ENCODE measurements at places on chromosomes 3 and 15.

- no peak for DNase-seq
Observed at GRCh38 chr15:51390241-51390965, 48.9 kb downstream of the GLDN start.

DNA sequence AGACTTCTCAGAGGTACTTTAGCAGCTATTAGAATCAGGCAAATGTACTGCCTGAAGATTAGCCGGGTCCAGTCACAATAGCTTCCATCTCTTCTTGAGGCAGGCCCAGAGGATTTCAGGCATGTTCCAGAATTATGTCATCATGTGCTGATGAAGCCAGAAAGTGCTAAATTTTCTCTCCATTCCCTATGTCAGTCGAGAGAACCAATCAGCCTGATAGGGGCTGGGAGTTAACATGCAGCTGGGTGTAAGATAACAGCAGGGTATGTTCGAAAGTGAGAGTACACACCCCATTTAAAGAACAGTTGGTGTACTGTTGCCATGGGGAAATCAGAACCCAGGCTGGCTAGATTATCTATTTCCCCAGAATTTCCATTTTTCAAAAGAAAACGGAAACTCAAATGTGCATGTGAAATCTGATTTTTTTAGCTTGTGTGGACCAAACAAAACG is 48.7 kb downstream of the MYH15 start:
- DNase-seq, result no peak

GRCh38 chr3:168414149-168414548 is 318.4 kb upstream of the GOLIM4 start:
- no peak for DNase-seq

DNA sequence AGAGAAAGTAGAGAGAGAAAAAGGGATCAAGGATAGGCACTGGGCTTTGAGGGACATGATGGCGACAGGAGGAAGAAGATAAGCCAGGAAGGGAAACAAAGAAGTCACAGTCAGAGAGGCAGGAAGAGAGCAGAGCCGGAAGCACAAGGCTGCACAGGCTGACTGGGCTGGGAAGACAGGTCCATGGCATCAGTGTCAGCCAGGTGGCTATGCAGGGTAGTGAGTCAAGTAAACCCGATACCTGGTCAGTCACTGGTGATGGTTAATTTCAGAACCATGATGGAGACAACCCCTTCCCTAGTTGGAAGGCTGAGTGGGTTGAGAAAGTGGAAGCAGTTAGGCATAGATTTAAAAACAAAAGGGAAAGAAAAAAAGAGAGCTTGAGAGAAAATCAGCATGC is 203.8 kb downstream of the EPHB1 start:
- no peak for DNase-seq

DNA sequence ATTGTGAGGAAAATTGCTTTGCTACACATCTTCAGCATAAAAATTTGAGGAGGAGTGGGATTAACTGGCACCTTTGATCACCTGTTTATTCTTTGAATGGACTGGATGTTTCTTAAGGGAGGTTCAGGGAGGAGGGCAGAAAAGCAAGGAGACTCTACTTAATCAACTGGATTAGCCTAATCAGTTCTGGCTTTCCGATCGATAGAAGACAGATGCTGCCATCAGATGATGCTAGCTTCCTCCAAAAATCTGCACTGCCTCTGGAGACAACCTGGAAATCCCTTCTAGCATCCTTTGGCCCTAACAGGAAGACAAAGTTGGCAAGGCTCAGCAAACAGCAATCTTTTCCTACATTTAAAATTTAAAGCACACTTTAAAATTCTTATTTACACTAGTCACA is 197.8 kb downstream of the EBLN2 start:
- no peak for DNase-seq

GRCh38 chr15:42385206-42385979 is 26.1 kb downstream of the CAPN3 start:
- DNase-seq, result peak; percentile 7

- no peak for DNase-seq
Observed at GRCh38 chr3:140375002-140375401, 302.9 kb upstream of the TRIM42 start.

DNA sequence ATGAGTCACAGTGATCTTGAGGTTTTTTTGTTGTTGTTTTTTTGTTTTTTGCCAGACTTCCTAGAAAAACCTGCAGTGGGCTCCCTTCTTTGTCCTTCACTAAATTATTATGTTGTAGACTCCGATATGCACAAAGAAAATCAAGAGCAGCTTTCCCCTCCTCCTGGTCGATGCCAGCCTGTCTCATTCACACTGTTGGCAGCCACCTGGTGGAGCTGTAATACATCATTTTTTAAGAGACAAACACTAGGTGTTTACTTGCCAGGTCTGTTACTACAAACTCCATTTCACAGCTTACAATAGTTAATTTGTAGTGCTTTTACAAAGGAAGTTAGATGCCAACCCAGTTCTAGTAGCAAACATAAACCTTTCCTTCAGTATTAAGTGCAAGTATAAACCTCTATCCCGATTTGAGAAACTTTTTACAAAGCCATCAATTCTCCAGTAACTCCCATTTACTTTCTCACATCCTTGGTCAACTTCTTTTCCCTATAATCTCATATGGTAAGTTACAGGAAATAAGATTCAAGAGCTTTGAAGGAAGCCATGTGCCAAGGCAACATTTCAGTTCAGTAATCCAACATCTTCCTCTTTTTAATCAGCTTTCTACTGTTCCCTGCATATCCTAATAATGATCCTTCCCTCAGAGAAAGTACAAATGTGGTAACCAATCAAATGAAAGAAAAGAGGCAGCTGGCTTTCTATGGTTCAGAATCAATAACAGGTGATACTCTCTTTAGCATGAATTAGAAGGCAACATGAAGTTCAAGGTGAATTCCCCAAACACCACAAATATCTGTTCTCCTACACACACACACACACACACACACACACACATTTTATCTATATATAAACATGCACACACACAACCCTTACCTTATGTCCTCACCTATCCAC is 14.0 kb downstream of the AAGAB start:
- peak; percentile 53 for DNase-seq

GRCh38 chr3:109687626-109688025 is 350.3 kb upstream of the DPPA4 start:
- DNase-seq, result no peak

GRCh38 chr3:12758025-12758781 is 856 bp downstream of the TMEM40 start:
- no peak for DNase-seq

All from CD4-positive, alpha-beta T cell treated with Interleukin-10 for 1 hour (primary cell).